Ovary (tissue), 10 donors: ENCODE measurements at places on chromosomes 5 and 9. TPM values are rescaled to one million over a fixed set of nuclear protein-coding genes. Genes with fewer than 3 reads are reported as not detected.

GRCh38 chr5:83026516-83026915 lies 50.7 kb downstream of the TMEM167A start:
- H3K27me3 ChIP-seq: no peaks in the 10 kb centered on the region
- no peak for DNase-seq
- H3K36me3 ChIP-seq: no peaks in the 10 kb centered on the region

DNA sequence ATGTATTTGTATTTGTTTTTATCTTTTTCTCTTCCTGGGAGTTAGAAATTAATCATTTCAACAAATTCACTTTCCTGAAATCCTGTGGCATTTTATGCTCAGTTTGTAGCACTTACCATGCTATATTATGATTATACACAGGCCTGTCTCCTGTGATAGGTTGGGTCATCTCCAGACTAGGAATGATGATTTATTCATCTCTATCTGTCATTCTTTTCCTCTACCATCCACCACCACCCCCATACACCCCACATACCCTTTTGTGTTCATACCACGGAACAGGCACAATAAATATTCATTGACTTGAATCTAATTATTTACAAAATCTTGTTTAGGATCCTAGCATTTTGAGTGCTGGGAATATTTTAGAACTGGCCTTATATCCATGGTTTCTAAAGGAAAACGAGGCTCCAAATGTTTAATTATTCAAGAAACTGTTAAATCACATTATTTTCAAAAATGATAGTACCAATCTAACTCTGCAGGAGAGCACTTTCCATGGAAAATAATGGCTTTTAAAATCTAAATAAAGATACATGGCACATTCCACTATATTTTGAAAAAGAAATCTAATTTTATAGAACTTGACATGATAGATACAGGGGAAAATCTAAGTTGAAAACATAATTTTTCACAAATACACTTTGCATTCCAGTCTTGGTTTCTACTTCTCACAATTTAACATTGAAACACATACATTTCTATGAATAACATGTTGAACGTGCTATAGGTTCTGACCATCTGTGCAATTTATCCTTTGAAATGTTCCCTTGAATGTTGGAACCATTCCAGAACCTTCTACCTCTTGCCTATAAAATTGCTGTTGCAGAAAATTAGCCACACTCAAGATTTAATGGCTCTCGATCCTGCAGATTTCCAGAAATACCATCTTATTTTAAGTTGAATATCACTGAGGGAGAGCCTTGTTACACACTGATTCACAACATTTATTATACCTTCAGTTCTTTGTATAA lies 89.3 kb downstream of the STARD4 start:
- H3K4me3 ChIP-seq: no peak overlapping the region
- H3K4me1 ChIP-seq: no peaks in the 10 kb centered on the region
- no peaks in the 10 kb centered on the region for H3K36me3 ChIP-seq
- H3K27me3 ChIP-seq: no peaks in the 10 kb centered on the region
- DNase-seq: no peak

- no peak overlapping the region for H3K4me3 ChIP-seq
- no peaks in the 10 kb centered on the region for H3K27me3 ChIP-seq
Measured at GRCh38 chr9:90881648-90882047, 80.0 kb downstream of the SYK start.

Gene PPIP5K2
- 60.2 TPM for total RNA-seq

Gene ANXA2R
- 1.8 TPM for total RNA-seq

- H3K36me3 ChIP-seq: no peaks in the 10 kb centered on the region
- DNase-seq: no peak
- no peak overlapping the region for H3K4me3 ChIP-seq
- H3K27ac ChIP-seq: no peak overlapping the region
Measured at GRCh38 chr9:80435591-80435990, 863.8 kb downstream of the TLE4 start.
